ENCODE measurements at places on chromosomes 6 and 20.
A peak's percentile ranks its signal among the peaks of the same experiment; 100 is the strongest.

- H3K36me3 ChIP-seq = no peaks in the 10 kb centered on the region
- H3K4me1 ChIP-seq = no peaks in the 10 kb centered on the region
- H3K27me3 ChIP-seq = no peaks in the 10 kb centered on the region
- DNase-seq = no peak
- H3K4me3 ChIP-seq = no peak overlapping the region
These were observed 122.2 kb upstream of the SYNCRIP start for GRCh38 chr6:85764844-85765243.

- H3K4me1 ChIP-seq = no peaks in the 10 kb centered on the region
- no peaks in the 10 kb centered on the region for H3K27me3 ChIP-seq
- peak; percentile 8 for DNase-seq
- H3K36me3 ChIP-seq = no peaks in the 10 kb centered on the region
- H3K4me3 ChIP-seq = no peak overlapping the region
These were observed 52.9 kb upstream of the UFL1 start for GRCh38 chr6:96468681-96469224.

- no peaks in the 10 kb centered on the region for H3K27me3 ChIP-seq
- peaks cover 7% of the 10 kb centered on the region for H3K4me1 ChIP-seq
- peak; percentile 39 for DNase-seq
- H3K27ac ChIP-seq = no peak overlapping the region
These were observed 430.4 kb downstream of the TBC1D32 start for GRCh38 chr6:120903836-120904235.

DNA sequence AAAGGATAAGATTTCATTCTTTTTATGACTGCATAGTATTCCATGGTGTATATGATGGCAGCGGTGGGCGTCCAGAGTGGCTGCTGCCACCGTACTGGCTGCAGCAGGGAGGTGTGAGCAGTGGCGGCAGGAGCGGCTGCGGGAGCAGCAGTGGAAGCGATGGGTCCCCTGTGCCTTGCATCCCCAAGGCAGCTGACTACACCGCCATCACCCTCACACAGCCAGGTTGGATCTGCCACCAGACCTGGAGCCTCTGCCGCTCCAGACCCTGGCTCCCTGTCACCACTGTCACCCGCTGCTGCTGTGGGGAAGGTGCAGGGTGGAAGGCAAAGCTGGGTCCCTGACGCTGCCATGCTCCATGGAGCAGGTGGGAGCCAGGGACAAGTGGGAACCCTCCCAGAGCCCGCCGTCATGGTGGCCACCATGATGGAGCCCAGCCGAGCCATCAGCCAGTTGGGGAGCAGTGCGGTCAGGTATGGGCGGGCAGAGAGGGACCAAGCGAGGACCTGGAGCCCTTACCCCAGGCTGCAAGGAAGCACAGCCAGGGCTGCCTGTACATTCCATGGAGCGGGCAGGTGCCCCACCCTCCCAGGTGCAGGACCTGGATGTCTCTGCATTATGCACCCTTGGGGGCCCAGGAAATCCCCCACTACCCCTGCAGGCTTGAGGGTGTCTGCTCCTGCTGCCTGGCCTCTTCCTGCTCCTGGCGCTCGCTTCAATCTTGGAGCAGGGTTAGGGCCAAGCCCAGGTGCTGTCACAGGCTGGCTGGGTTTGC, 226.1 kb downstream of the OTOR start:
- no peak for DNase-seq
- no peaks in the 10 kb centered on the region for H3K36me3 ChIP-seq
- no peak overlapping the region for H3K4me3 ChIP-seq

DNA sequence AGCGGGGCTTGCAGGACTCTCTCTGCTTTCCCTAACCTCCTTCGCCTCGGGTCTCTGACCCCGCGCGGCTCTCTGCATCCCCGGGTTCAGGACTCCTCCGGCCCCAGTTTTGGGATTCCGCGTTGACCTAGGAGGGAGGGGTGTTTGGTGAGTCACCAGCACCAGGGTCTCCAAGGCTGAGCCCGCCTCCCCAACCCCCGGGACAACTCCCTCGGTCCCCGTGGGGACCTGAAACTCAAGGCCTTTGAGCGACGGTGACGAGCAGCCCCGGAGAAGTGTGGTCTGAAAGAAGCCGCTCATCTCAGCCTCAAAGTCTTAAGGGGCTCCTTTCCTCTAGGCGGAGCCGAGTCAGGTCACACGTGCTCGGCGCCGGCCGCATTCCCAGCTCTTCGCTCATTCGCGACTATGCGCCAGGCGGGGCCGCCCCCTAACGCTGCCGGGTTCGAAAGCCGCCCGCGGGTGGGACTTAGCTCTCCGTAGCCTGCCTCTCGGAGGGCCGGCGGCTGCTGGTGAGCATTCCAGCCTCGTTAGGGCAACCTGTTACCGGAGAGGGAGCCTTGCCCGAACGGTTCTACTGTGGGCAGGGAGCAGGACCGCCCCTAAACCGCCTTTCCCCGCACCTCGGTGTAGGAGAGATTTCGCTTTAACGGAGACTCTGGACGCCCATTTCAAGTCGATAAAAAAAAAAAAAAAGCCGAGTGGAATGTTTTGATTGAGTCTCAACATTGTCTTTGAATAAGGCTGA, 3.0 kb upstream of the PRDM13 start:
- H3K27me3 ChIP-seq = peaks cover 100% of the 10 kb centered on the region
- peak; percentile 94 for DNase-seq
- peak overlapping the region; percentile 31 for H3K4me3 ChIP-seq
- H3K36me3 ChIP-seq = no peaks in the 10 kb centered on the region
- peaks cover 13% of the 10 kb centered on the region for H3K4me1 ChIP-seq

DNA sequence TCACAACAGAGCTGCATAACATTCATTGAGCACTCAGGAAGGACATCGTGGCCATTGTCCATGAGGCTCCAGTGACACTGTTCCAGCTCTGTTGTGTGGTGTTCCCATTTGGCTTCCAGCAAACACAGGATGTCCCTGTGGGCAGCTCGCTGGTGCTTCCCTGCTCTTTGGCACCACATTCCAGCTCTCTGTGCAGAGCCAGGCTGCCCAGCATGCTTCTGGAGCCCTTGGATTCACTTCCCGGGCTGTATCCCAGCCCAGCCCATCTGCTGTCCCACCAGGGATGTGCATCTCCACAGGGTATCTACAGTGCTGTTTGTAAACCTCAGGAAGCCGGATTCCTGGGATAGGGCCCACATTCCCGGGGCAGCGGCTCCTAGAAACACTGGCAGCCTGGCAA, 57.2 kb downstream of the CTCFL start:
- H3K27me3 ChIP-seq = no peaks in the 10 kb centered on the region
- peak; percentile 13 for DNase-seq
- H3K4me1 ChIP-seq = peaks cover 33% of the 10 kb centered on the region
- no peaks in the 10 kb centered on the region for H3K36me3 ChIP-seq

GRCh38 chr20:23018941-23019340, 16.2 kb upstream of the SSTR4 start:
- H3K4me1 ChIP-seq = peaks cover 20% of the 10 kb centered on the region
- no peak for DNase-seq
- H3K4me3 ChIP-seq = no peak overlapping the region
- H3K27me3 ChIP-seq = no peaks in the 10 kb centered on the region

DNA sequence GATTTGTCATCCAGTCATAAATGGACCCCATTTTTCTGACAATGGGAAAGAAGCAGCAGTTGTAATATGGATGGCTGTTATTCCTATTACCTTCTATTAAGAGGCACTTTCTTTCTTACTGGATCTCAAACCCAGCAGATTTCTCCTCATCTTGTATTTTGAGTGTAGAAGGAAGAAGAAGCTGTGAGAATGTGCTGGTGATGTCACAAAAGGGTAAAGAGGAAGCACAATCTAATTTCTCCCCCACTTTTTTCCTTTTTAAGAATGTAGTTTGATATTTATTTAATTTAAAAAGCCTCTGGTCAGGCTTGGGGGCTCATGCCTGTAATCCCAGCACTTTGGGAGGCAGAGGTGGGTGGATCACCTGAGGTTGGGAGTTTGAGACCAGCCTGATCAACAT, 100.0 kb upstream of the JARID2 start:
- H3K4me3 ChIP-seq = no peak overlapping the region
- no peak for DNase-seq
- H3K27ac ChIP-seq = no peak overlapping the region
- no peaks in the 10 kb centered on the region for H3K27me3 ChIP-seq

DNA sequence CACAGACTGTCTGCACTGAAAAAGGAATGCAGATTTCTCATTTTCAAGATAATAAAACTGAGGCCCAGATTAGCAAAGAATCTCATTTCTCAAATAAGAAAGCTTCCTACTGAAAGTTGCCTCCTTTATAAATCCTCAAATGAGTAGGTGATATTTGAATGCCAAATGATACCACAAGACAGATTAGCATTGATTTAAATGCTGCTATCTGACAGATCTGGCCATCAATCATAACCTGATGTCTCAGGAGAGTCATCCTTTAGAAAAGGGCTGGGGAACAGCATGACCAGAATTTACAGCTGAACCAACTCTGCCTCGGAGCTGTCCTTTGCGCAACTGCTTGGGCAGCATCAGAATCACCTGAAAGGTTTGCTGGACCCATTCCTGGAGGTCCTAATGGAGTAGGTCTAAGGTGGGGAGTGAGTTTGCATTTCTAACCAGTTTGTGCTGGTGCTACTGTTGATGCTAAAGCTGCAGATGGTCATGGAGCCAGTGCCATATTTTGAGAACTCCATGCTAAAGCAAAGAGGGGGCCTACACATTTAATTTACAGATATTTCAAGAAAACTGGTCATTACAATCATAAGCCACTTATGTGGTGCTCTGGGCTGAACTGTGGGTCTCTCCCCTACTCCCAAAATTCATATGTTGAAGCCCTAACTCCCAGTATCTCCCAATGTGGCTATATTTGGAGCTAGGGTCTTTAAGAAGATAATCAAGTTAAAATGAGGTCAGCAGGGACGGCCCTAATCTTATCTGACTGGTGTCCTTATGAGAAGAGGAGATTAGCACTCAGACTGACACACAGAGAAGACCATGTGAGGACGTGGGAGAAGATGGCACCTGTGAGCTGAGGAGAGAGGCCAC, 295.5 kb upstream of the JARID2 start:
- peaks cover 4% of the 10 kb centered on the region for H3K4me1 ChIP-seq
- no peaks in the 10 kb centered on the region for H3K36me3 ChIP-seq
- DNase-seq = no peak

- no peaks in the 10 kb centered on the region for H3K27me3 ChIP-seq
- no peak for DNase-seq
- peaks cover 33% of the 10 kb centered on the region for H3K36me3 ChIP-seq
- no peak overlapping the region for H3K27ac ChIP-seq
- H3K4me1 ChIP-seq = no peaks in the 10 kb centered on the region
These were observed 20.1 kb upstream of the SUMO4 start for GRCh38 chr6:149379977-149380376.

- H3K27ac ChIP-seq = no peak overlapping the region
- H3K4me1 ChIP-seq = no peaks in the 10 kb centered on the region
- H3K36me3 ChIP-seq = no peaks in the 10 kb centered on the region
- H3K4me3 ChIP-seq = no peak overlapping the region
These were observed 37.6 kb upstream of the ANGPT4 start for GRCh38 chr20:953742-954141.

DNA sequence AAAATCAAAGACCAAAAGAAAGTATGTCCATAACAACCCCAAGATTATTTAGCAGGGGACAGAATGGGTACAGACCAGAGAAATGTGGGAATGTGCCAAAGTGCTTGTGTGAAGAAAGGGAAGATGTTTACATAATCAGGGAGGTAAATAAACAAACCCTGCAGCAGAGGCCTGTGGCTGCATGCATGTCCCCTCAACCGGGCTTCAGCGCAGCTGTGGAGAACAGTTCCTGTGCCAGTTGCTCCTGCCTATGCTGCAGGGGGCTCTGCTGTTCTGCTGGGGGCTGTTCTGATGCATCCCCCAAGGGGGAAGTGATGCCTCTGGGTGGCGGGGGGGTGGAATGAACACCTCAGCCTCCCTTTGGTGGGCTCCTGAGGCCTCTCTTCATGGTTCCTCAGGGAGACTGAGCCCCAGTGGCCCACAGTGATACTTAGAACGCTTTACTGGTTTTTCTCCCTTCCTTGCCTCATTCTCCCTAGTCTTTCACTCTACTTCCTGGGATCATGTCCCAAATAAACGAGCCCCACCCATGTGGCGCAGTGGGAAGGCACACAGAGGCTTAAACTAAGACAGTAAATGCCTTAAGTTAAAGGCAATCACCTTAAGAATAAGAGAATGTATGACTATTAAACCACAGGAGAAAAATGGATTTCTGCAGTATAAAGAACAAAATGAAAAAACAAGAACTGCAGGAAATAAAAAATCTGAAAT, 23.0 kb downstream of the RAB23 start:
- no peaks in the 10 kb centered on the region for H3K27me3 ChIP-seq
- no peak overlapping the region for H3K4me3 ChIP-seq
- peaks cover 12% of the 10 kb centered on the region for H3K4me1 ChIP-seq
- H3K36me3 ChIP-seq = no peaks in the 10 kb centered on the region
- no peak for DNase-seq

DNA sequence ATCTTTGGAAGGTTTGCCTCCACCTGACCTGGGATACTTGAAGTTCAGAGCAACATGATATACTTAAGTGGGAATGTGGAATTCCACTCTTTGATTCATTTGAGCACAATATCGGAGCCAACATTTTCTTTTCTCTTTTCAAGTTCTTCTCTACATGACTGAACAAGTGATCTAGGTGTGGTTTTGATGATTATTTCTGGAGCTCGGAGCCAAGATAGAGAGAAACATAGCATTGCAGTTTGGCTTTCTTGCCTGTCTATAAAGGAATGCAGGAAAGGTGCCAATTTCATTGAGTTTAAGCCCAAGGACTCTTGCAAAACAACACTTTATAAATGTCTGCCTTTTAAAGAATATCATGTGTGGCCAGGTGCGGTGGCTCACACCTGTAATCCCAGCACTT, 124.2 kb upstream of the FAM83B start:
- no peaks in the 10 kb centered on the region for H3K27me3 ChIP-seq
- DNase-seq = no peak
- no peak overlapping the region for H3K27ac ChIP-seq
- no peak overlapping the region for H3K4me3 ChIP-seq
- H3K36me3 ChIP-seq = no peaks in the 10 kb centered on the region

- H3K27me3 ChIP-seq = no peaks in the 10 kb centered on the region
- no peak overlapping the region for H3K4me3 ChIP-seq
- H3K36me3 ChIP-seq = no peaks in the 10 kb centered on the region
- no peak overlapping the region for H3K27ac ChIP-seq
- no peak for DNase-seq
These were observed 5.2 kb downstream of the NAPB start for GRCh38 chr20:23415959-23416583.

DNA sequence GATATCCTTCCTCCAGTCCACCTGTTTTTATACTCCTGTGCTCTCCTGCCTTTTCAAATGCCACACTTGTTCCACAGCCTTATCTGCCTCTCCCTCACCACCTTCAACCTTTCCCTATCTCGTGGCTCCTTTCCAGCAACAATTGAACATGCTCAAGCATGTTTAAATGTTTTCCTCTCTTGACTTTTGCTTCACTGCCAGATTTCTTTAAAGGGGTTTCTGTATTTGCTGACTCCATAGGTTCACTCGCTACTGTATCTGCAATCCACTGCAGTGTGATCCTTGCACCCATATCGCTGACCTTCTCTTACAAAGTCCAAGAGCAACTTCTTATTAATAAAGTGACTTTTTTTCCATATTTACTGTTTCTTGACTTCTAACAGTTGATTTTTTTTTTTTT, 11.2 kb upstream of the GMNN start:
- DNase-seq = no peak
- no peaks in the 10 kb centered on the region for H3K27me3 ChIP-seq
- H3K36me3 ChIP-seq = no peaks in the 10 kb centered on the region
- H3K27ac ChIP-seq = no peak overlapping the region
- no peaks in the 10 kb centered on the region for H3K4me1 ChIP-seq

GRCh38 chr6:154318721-154319120, 37.9 kb downstream of the IPCEF1 start:
- DNase-seq = no peak
- no peaks in the 10 kb centered on the region for H3K4me1 ChIP-seq
- H3K27ac ChIP-seq = no peak overlapping the region

GRCh38 chr6:135212935-135213334, 31.8 kb downstream of the MYB start:
- no peak overlapping the region for H3K27ac ChIP-seq
- H3K4me1 ChIP-seq = no peaks in the 10 kb centered on the region
- no peak overlapping the region for H3K4me3 ChIP-seq
